ENCODE measurements at places on chromosomes 3 and 15.

DNA sequence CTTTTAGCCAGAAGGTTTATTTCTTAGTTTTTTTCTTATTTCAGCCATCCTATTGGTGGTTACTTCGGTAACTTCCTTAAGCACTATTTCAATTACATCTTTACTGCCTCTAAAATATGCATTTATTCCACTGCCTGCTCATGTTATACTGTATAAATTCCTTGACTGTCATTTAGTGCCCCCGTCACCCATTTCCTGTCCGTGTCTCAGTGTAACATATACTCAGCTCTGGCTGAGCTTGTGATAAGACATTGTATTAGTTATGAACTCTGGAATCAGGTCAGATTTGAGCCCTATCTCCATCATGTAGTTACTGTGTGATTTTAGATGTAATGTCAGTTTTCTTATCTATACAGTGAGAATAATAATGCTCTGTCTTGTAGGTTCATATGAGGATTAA, 24.2 kb downstream of the PIAS1 start:
- no peaks in the 10 kb centered on the region for H3K36me3 ChIP-seq
- no peak overlapping the region for H3K4me3 ChIP-seq
- no peak for DNase-seq
- H3K27me3 ChIP-seq: no peaks in the 10 kb centered on the region
- no peak overlapping the region for H3K27ac ChIP-seq
- peaks cover 17% of the 10 kb centered on the region for H3K4me1 ChIP-seq

DNA sequence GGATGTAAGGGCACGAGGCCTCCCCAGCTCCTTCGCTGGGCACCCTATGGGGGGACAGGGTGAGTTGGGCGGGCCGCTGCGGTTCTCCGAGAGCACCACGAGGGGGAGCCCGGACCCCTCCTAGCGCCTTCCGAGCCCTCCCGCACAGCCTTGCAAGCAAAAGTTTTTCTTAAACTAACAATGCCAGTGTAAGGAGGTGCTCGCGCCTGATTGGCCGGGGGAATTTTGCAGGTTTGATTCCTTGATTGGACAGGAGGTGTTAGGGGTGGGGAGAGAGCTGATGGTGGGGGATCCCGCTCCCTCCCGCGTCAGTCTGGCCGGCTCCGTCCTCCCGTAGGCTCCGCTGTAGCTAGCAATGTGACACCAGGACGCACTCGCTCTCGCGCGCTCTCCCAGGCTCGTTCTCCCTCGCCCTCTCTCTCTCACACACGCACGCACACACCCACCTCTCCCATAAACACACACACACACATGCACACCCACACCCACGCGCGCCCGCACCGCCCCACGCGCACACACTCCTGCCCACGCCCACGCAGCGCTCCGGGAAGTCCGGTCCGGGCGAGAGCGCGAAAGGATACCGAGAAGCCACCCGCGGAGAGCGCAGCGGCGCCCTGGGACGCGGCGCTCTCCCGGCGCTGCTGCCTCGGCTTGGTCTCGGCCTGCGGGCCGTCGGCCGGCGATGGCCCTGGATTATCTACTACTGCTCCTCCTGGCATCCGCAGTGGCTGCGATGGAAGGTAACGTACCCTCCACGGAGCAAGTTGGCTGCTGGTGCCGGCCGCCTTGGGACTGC, at the start of gene EPHB1:
Gene EPHB1 (plus strand): TSS at position 311 of the 796 bp plus-strand sequence.
- peaks cover 4% of the 10 kb centered on the region for H3K27me3 ChIP-seq
- H3K27ac ChIP-seq: peak within 1 kb of the TSS; percentile 52
- peak within 1 kb of the TSS; percentile 45 for H3K4me3 ChIP-seq
- DNase-seq: no peak

DNA sequence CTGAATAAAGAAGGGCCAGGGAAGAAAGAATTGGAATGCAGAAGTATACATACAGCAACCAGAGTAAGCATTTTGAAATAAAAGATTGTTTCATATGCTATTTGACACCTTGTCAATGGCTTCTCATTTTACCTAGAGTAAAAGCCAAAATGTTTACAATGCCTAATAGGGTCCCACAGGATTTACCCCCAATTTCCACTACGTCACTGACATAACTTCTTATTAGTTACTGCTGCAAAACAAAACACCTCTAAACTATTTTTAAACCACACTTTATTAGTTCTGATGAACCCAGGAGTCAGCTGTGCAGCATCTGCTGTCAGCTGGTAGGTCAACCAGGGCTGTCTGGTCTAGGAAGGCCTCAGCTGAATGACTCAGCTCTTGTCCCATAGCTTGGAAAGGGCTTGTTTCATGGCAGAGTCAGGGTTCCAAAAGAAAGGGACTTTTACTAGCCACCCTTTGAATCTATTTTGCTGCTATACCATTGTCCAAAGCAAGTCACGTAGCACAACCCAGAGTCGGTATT, 945.1 kb downstream of the EPHA3 start:
- H3K4me3 ChIP-seq: no peak overlapping the region
- H3K36me3 ChIP-seq: no peaks in the 10 kb centered on the region
- H3K4me1 ChIP-seq: no peaks in the 10 kb centered on the region
- H3K27ac ChIP-seq: no peak overlapping the region
- no peaks in the 10 kb centered on the region for H3K27me3 ChIP-seq

DNA sequence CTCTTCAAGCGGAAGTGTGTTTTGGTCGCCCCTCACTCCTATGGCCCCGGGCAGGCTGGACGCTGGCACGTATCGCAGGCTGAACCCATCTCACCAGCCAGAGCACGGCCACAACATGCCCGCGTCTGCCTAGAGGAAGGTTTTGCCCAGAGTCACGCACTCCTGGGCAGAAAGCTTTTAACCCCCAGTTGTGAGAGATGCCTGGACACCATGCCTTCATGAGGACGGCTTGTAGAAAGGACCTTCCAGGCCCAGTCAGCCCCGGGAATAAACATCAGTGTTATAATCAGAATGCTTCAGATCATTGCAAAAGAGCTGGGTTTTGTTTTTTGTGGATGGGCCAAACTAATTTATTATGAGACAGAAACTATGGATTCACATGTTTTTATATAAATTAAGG, 16.5 kb downstream of the CYFIP1 start:
- H3K27ac ChIP-seq: peak overlapping the region; percentile 74
- peaks cover 27% of the 10 kb centered on the region for H3K4me1 ChIP-seq
- no peaks in the 10 kb centered on the region for H3K27me3 ChIP-seq
- no peak for DNase-seq

- no peak overlapping the region for H3K4me3 ChIP-seq
- H3K27me3 ChIP-seq: no peaks in the 10 kb centered on the region
- H3K4me1 ChIP-seq: no peaks in the 10 kb centered on the region
- DNase-seq: no peak
- no peak overlapping the region for H3K27ac ChIP-seq
- H3K36me3 ChIP-seq: no peaks in the 10 kb centered on the region
Observed at GRCh38 chr15:31782951-31783350, 247.4 kb upstream of the CHRNA7 start.

All from esophagus squamous epithelium (tissue), 5 donors.